CD14-positive monocyte (primary cell): ENCODE measurements at places on chromosomes 5 and 9.
A peak's percentile ranks its signal among the peaks of the same experiment; 100 is the strongest.

GRCh38 chr9:69307446-69308205 is 17.4 kb upstream of the ENTREP1 start:
- DNase-seq: no peak

DNA sequence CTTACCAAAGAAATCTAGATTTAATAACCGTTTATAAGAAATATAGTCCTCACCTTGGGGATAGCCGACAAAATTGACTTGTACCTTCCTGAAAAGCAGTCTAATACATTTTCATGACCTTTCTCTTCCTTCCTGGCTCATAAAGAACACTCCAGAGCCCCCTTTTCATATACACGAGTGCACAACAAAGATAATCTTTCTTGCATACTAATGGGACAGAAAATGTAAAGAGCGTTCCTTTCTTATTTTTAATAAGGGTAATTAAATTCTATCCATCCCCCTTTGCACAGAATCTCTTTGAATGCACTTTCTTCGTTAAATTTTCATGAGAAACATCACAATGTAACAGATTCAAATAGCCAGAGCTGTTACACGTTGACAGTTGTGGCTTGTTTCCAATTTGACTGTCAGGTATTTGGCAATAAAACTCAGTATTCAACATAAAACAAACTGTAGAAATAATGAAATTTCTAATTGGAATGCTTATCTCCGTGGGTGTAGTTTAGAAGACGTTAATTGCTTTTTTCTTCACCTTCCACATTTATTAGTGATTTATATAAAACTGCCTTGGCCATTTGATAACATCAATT is 732.3 kb upstream of the DMAC1 start:
- no peak for DNase-seq

- DNase-seq: no peak
Measured at GRCh38 chr9:124271660-124272059, 13.9 kb downstream of the NEK6 start.

GRCh38 chr5:1125030-1125357 is 13.1 kb upstream of the SLC12A7 start:
- DNase-seq: no peak

GRCh38 chr5:149439899-149440542 is 60.9 kb upstream of the IL17B start:
- DNase-seq: no peak

GRCh38 chr5:1400936-1401335 is 44.3 kb downstream of the SLC6A3 start:
- no peak for DNase-seq

DNA sequence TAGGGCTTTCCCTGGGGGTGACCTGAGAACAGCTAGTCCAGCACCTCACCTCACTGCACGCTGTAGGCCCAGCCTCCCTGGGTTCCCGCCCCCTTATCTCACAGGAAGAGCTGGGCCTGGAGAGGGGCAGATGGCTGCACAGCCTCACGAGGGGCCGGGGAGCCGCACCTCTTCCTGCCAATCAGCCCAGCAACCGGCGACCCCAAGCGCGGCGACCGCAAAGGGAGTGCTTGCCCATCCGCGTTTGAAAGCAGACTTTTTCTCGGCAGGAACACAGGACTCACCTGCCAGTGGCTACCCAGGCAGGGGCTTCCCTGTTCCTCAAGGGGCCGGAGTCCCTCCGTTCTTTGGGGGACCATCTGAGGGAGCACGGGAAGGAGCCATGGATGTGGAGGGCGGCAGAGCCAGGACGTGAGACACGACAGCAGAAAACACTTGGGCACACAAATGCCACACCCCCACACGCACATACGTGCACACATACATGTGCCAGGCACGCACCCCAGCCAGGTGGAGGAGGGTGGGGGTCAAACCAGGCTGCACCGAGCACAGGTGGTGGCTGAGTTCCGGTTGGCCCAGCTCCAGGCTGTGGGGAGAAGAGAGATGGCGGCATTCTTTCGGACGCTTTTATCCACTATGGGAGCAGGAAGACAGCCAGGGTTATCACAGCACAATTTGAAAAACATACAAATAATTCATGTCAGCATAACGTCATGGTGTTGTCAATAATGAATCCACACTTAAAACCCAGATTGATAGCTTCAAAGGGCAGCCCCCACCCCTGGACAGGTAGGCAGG is 11.3 kb downstream of the TMEM250 start:
- no peak for DNase-seq

- no peak for DNase-seq
Measured at GRCh38 chr5:13649656-13650055, 294.8 kb downstream of the DNAH5 start.

DNA sequence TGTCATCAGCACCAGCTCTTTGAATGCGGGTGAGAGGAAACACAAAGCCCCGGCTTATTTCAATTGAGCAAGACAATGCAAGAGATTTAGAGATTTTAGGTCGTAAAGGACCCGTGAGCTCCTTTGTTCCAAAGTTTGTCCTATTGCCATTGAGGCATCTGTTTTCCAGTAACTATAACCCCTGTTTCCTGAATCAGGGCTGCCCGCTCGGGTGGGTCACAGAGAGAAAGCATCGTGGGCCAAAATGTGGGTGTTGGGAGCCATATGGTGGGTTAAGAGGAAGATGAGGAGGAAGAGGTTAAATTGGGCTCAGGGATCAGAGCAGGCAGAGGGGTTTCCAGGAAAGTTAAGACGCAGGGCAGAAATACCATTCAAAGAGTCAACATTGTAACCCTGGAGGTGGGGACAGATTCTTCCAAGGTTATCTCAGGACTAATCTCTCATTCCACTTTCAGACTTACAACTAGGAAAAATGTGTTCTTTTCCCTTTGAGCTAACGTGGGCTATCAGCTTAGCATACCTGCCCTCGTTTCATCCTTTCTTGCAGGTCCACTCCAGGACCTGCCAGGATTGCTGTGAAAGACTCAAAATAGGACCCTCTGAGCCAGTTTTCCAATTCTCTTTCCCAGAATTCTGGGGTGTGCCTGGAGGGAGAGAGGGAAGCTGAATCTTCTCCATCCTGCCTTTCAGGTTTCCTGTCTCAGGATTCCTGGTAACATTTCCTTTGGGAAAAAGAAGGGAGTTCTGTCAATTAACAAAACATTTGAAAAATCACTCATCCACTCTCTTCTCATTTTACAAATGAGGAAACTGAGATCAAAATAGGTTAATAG is 95.5 kb upstream of the TAF11L2 start:
- no peak for DNase-seq

GRCh38 chr9:90299968-90300367 is 342.7 kb downstream of the DIRAS2 start:
- no peak for DNase-seq

DNA sequence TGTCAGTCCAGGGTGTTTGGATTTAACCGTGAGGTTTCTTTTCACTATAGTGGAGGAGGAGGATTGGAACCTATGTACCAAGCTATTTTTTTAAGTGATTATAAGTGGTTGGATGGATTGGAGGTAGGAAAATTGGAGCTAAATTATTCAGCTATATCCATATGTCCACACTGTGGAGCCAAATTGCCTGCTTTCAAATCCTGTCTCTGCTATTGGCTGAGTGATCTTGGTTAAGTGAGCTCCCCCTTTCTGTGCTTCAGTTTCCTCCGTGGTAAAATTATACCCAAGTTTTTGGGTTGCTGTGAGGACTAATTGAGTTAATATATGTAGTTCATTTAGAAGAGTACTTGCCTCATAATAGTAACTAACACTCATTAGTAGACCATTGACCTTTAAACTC is 2.5 kb downstream of the CENPP start:
- DNase-seq: no peak

DNA sequence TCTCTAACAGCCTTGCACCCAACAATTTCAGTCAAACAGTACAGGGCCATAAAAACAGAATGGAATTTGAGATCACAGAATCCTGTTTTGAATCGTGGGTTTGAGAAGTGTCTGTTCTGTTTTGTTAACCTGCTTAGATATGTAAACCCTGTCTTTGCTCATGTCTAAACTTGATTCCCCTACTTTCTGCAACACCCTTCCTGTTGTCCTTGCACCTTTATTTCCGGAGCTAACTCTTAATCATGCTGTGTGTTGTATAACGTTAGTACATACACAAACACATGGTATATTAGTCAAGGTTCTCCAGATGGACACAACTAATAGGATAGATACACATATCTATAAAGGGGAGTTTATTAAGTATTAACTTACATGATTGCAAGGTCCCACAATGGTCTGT is 2229.2 kb upstream of the C9orf72 start:
- no peak for DNase-seq

DNA sequence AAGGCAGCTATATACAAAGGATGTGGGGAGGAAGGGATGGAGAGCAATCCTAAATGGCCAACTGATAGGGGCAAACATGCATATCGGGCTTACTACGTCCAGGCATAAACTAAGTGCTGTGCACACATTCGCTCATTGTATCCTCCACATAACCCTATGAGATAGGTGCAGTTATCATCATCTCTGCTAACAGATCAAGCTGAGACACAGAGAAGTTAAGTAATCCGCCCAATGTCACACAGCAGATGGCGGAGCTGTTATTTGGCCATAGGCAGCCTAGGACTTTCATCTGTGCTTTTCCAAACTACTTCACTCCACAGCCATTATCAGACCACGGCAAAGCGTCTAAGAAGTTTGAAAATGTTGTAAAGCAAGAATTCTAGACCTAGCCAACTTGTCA is 197.5 kb downstream of the RGS3 start:
- no peak for DNase-seq

- DNase-seq: no peak
Measured at GRCh38 chr9:97571664-97572063, 61.5 kb downstream of the TSTD2 start.

- no peak for DNase-seq
Measured at GRCh38 chr9:23537192-23538066, 288.6 kb downstream of the ELAVL2 start.

GRCh38 chr9:125884218-125884595 is 137.0 kb downstream of the PBX3 start:
- DNase-seq: no peak

DNA sequence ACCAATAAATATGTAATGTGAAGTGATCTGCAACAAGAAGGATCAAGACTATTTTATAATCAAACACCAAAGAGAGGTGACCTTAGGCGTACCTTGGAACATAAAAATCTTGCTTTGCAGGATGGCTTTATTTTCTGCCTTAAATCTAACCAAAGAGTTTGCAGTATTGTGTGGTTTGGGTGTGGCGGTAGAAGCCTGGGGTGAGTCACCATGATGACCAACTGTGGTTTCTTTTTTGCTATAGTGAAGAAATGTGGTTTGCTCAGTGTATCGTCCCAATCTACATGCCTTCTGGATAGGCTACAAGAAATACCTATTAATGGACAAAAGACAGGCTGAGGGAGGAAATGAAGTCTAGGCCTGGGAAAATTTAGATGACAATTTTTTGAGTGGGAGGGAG is 5.1 kb upstream of the CAST start:
- DNase-seq: peak; percentile 86

GRCh38 chr5:165775111-165775510 is 2269.7 kb downstream of the MAT2B start:
- no peak for DNase-seq

- no peak for DNase-seq
Measured at GRCh38 chr5:128966846-128967245, 1.6 kb downstream of the SLC27A6 start.

DNA sequence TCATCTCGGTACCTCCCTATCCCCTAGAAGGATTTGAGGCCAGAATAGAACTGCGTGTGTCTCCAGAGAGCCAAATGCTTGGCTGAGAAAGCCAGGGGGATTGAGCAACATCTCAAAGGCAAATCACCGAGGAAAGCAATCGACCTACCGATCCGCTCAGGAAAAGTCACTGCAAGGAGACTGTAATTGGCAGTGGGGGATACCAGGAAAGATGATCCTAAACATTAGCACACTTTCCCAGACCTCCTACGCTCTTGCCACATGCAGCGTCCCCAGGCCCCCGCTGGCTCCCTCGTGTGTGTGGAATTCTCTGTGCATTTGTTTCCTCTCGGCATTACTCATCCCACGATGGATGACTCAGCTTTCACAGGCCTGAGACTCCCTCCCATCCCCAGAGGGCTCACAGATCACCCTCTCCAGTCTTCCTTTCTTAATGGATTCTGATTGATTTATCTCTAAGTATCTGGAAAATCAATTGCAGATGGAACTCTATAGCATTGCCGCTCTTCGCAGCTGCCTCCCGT is 82.2 kb upstream of the ICE1 start:
- DNase-seq: no peak

- peak; percentile 83 for DNase-seq
Measured at GRCh38 chr5:132437604-132438266, 52.8 kb downstream of the IRF1 start.

DNA sequence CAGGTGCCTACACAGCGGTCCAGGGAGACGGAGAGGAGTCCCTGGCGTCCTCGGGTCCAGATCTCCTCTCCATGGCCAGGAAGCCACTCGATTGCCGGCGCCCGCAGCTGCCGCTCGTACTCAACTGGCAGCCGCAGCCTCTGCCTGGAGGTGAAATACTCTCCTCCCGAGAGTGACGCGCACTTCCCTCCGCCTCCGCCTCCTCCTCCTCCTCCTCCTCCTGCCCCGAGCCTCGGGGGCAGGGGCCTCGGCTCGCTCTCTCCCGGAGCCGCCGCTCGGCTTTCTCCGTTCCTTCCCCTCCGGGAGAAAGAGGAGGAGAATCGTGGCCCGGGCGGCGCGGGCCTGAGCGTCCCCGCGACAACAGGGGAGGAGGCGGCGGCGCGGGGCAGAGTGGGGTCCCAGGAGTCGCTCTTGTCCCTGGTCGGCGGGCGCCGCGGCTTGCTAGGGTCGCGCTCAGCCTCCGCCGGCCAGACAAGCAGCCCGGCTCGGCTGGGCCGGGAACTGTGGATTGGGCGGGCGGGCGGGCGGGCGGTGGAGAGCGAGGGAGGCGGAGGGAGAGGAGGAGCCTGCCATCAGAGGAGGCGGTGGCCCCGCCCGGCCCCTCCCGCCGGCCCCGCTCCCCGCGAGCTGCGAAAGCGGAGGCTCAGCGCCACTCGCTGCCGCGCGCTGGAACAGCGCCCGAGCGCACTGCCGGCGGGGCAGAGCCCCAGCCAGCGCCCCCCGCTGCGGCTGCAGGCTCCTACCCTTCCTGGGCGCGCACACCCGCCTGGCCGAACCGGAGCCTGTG is at the start of gene CEMIP2:
Gene CEMIP2, minus strand, starts transcription at position 126 of the 787 bp plus-strand sequence. CDS start 18,140 bp downstream, outside the sequence.
- DNase-seq: peak; percentile 84

DNA sequence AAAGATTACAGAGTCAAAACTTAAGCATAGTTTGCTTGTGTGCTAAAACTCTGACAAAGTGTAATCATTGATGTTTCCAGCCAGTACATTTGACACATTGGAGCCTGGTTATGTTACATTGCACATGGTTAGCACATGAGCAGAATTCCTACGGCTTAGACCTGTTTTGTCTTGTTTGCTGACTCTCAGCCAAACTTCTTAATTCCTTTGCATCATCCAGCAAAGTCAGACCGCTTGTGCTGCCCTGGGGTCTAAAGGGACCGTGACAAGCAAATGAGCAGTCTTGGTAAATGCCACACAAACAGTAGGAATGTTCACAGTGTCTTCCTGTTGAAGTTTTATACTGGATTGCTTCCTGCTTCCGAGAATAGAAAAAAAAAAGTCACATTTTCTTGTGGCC is 72.0 kb upstream of the ENTREP1 start:
- no peak for DNase-seq

GRCh38 chr9:3455717-3456116 is 70.1 kb downstream of the RFX3 start:
- no peak for DNase-seq

- no peak for DNase-seq
Measured at GRCh38 chr5:137606401-137606800, 107.3 kb upstream of the SPOCK1 start.
